ENCODE measurements at places on chromosomes 11 and 22. TPM values are rescaled to one million over a fixed set of nuclear protein-coding genes. Genes with fewer than 3 reads are reported as not detected.

DNA sequence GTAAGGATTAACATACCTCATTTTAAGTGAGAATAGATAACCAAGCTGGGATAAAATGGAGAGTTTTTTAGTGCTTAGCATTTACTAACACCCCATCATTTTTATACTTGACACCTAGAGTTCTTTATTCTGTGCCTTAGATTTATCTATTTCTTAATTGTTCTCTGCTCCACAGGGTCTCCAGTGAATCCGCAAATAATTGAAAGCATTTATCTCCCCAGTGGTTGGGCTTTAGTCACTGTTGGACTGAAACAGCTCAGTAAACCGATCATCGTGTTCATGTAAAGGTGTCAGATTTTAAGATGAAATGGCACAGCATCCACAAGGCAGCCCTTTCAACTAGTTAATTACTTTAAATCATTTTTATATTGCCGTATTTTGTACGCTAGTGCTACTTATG is 17.8 kb upstream of the GRIA4 start:
- no peak for DNase-seq

- DNase-seq: no peak
Observed at GRCh38 chr11:101478587-101479369, 105.0 kb downstream of the TRPC6 start.

- DNase-seq: no peak
Observed at GRCh38 chr11:7910286-7910788, 20.7 kb downstream of the OR10A6 start.

EHD1 gene
- total RNA-seq: 13.8 TPM

SCN3B gene
- 0.44 TPM for total RNA-seq

Data from pancreas (tissue), 10 donors.